SW480 (cell line): ENCODE measurements at places on chromosomes 1 and 21.

GRCh38 chr1:159653201-159653600, 61.2 kb downstream of the CRP start:
- no peak for DNase-seq

- DNase-seq = no peak
Observed at GRCh38 chr1:5891137-5891536, 101.1 kb downstream of the NPHP4 start.

- no peak for DNase-seq
Observed at GRCh38 chr1:240495601-240496000, 116.4 kb downstream of the GREM2 start.

GRCh38 chr1:3740042-3740441, 12.2 kb upstream of the CCDC27 start:
- no peak for DNase-seq

- no peak for DNase-seq
Observed at GRCh38 chr1:220367833-220368232, 95.6 kb upstream of the RAB3GAP2 start.

DNA sequence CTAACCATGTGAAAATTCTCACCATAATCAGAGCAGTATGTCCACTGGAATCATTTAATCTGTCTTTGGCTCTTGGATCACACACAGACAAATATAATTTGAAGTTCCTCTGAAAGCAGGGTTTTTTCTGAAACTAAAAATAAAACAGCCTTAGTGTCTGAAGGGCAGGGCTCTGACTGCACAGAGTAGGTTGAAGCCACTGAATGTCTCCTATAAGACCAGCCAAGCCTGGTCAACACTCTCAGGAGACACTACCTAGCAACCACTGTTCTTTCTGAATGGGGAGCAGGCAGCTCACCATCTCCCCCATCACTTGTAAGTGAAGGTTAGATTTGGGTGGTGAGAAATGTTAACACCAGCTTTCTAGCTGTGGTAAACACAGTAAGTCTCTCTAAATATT, 16.1 kb upstream of the TMEM183A start:
- DNase-seq = no peak
